ENCODE measurements at places on chromosomes 4 and X.

GRCh38 chr4:7092026-7092425, 24.2 kb upstream of the GRPEL1 start:
- DNase-seq: no peak

DNA sequence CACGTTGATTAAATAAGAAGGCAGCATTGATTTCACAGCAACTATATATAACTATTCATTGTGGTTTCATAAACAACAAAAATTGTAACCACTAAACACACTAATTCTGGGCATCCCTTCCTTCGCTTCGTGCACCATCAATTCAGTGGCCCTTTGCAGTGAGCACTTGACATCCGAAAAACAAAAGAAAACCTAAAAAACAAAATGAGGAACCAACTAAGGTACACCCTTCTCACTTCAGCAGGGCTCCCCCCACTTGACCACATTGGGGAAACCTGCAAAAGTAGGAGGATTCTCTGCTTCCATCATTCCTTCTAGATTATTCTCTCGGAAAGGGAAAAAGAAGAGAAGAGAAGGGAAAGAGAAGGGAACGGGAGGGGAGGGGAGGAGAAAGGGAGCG, 28.3 kb downstream of the NBDY start:
- DNase-seq: no peak

DNA sequence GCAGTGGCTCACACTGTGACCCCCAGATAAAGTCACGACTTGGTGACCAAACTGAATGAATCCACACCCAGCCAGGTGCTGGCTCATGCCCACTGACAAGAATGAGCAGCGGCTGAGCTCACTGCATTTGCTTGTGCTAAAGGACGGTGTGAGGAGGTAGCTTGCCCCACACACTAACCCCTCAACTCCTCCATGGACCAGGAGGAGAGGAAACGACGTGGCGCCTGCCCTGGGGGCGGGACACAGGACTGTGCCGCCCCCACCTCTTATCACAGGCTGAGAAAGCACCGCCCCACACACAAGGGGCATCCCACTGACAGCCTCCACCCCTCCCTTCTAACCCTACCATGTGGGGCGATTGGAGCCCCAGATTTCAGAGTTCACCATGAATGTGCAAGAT, 43.0 kb downstream of the ZFYVE28 start:
- no peak for DNase-seq

DNA sequence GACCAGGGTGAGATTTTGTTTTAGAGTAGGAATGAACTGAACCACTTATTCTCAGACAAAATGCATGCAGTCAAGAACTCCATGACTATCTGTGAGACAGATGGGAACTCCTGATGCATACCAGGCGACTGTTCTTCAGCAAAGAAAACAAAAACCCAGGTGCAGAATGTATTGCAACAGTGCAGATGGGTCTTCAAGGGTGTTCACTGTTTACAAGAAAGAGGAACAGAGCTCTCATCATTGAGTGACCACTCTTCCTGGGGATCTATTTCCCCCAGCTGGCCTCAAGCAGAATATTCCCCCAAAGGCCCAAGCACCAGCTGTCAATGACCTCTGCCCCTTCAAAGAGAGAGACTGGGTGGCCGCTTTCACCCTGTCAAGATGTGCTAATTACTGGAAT, 39.7 kb upstream of the BMP3 start:
- no peak for DNase-seq

DNA sequence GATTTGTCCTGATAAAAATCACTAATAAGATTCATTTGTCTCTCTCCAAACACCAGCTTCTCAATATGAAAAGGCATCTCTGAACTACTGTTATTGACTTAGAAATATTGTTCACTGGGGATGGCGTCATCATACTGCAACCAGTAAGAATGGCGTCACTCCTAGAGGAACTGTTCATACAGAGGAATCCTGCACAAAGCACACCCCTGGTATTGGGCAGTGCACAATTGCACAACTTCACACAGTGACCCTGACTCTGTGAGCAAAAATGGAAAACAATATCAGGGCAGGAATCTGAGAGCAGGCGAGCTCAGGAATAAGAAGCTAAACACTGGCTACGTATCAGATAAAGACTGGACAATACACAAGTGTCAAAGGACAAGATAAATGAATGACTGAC, 66.7 kb upstream of the PNPLA4 start:
- no peak for DNase-seq

DNA sequence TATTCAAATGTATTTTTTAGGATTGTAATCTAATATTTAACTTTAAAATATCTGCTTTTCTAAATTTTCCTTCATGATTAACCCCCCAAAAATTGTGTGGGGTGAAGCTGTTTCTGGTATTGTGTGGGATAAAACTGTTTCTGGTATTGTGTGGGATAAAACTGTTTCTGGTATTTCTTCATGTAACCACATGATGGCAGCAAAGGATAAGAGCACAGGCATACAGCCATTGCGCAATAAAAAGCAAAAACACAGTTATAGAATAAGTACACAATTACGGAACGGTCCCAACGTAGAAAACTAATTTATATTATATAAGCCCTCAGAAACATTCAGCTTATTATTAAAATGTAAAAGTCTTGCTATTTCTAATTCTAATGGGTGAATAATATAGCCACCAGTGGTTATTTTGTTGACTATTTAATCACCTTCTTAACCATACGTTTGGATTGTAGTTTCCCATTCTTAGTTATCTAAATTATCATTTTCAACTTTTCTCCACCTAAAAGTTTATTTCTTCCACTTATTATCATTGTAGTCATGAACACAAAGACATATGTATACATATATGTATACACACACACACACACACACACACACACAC, 333.9 kb upstream of the FSTL5 start:
- no peak for DNase-seq

DNA sequence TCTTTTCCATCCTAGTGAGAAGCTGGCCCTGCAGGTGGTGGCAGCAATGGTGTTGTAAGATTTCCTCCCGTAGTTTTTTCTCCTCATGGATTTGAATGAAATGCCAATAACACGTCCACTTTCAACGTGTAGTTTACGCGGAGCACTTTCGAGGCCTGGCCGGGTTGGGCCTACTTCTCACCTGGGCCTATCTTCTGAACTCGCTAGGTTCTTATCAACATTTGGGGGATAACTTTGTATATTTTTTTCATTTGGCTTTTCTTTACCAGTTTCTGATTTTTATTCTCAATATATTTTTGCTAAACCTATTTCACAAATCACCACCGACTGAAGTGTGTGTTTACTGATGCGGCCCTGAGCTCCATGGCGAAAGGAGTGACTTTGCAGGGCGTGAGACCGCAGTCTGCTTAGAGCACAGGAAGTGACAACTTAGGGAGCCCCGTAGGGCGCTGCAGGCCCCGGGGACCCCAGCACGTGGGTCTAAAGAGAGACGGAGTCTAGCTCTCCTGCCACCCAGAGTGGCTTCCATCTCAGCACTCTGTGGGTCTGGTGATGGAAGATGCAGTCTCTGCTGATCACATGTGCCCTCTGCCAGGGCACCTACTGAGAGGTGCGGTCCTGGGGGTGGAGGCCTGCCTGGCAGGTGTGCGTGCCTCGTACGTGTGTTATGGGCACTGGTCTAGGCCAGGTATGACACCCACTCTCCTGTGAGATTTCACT, 29.1 kb downstream of the NELFA start:
- no peak for DNase-seq

GRCh38 chr4:59655996-59656395, 1544.1 kb upstream of the ADGRL3 start:
- no peak for DNase-seq

- DNase-seq: no peak
Observed at GRCh38 chrX:14528629-14529289, 577 bp upstream of the GLRA2 start.

DNA sequence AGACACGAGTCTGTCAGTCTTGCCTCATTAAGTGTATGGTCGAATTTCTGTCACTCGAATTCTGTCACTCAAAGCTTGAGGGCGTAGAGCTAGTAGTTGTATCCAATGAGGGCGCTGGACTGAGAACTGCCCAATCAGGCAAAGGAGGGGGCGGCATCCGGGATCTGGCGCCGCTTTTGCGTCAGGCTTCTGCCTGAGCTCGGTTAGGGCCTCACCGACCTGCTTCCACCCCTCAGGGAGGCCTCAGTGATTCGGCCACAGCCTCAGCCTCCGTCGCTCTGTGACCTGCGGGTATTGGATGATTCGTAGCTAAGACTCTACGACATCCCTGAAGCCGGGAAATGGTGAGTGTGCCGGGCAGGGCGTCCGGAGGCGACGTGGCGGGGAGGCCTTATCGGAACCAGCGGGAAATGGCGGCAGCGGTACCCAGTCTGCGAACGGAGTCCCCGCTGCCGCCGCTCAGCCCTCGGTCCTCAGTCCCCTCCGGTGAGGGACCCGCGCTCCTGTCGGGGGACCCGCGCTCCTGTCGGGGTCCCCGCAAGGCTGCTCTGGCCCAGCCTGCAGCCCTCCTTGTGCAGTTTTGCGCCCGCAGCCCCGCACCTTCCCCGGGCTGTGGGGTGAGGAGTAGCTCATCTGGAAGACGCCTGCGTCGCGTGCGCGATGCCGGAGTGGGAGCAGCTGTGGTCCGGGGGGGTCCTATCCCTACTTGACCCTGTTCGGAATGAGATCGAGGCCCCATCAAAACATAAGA, 88.3 kb downstream of the ZNF718 start:
- DNase-seq: no peak

DNA sequence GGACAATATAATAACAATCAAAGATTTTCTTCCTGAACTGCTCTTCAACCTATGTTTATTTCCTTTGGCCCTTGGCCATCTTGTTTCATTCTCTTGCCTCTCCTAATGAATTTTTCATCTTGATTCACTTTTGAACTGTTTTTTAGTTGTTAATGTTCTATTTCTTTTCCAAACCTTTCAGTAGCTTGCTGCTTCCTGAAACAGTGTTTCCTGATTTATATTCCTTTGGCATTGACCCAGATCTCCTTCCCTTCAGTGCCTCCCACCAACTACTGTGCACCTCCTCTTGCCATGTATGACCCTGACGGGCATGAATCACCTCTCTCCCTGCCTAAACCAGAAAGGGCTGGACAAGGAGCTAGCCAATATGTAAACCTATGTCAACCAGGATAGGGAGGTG, 25.6 kb upstream of the SPP1 start:
- no peak for DNase-seq
